RPMI8226 (cell line): ENCODE measurements at places on chromosomes 13 and 19.

GRCh38 chr19:18063463-18063862 lies 23.3 kb downstream of the IL12RB1 start:
- DNase-seq, result no peak

DNA sequence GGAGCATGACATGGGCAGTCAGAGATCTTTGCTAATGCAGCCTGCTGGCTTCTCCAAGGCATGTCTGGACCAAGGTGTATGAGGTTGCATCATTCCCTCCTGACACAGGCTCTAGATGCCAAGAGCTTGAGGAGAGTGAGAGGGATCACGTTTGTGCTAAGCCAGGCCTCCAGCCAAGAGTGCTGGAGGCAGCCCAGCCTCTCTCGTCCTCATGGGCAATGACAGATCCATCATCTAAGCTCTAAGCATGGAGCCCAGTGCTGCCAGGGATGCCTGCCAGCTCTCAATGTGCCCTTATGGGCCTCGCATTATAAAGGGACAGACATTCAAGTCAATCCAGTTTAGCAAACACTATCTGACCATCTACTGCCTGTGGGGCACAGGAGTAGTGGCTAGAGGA lies 136.3 kb upstream of the VSTM2B start:
- DNase-seq, result no peak

- peak; percentile 53 for DNase-seq
Measured at GRCh38 chr13:106533943-106534638, 1.4 kb downstream of the EFNB2 start.

GRCh38 chr19:763869-764268 lies 13.0 kb downstream of the MISP start:
- no peak for DNase-seq

DNA sequence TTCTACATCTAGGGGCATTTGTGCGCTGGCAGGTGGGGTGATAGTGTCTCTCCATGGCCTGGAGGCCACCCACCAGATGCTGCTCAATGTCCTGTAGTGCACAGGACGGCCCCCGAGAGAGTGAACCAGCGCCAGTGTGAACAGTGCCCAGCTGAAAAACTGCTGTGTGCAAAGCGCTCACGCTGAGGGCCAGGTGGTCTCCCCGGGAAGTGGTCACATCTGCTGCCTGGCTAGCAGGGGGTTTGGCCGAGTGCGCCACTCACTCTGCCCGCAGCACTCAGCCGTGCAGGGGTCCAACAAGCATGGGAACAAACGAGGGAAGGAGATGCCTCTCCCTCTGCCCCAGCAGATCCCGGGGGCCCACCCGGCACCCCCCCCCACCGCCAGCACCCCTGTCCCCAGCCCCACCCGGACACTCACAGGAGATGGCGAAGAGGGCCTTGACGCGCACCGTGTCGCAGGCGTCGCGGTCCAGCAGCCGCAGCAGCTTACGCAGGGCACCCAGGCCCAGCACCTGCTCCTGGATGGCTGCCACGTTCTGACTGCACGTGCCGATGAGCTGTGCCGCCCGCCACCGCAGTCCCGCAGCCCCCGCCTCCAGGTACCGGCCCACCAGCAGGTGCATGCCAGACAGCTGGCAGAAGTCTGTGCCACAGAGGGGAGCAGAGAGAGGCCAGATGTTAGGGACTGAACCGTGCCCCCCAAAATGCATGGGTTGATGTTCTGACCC lies 5.8 kb downstream of the HSPBP1 start:
- no peak for DNase-seq

DNA sequence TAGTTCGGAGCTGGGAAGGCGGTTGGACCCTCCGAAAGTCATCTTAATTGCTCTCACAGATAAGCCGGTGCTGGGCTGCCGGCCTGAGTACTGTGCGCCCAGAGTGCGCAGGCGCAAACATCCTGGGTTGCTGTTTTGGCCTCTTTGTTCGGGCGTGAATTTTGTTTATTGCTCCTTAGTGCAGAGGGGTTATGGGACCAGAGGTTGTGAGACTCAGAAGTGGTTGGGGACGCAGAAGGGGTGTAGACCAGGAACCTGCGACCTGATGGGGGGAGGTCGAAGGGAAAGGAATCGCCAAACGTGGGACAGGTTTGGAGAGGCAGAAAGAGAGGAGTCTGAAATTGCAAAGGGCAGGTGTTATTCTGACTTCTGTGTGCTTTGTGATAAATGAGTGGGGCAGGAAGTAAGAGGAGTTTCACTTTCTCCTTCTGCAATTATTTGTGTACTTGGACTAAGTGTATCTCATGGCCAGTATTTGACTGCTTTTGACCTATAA lies 607 bp upstream of the ZNF566 start:
- peak; percentile 83 for DNase-seq

- DNase-seq, result no peak
Measured at GRCh38 chr13:18951412-18951811, 230.2 kb downstream of the TUBA3C start.

DNA sequence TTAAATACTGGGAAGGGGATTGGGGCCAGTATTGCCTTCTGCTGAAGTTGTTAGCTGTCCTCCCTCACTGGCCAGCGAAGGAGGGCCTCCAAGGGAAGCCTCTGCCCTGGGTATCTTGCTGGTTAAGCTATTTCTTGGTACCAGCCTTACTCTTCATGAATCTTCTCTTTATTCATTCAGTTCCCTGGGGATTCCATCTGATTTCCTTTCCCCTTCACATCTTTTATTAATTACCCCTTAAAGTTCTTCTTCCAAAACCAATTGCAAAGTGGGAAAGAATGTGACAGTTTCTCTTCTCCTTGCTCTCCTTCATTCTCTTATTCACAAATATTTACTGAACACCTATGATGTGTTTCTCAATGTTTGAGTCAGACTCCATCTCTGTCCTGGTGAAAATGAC lies 36.7 kb upstream of the STK24 start:
- DNase-seq, result no peak

DNA sequence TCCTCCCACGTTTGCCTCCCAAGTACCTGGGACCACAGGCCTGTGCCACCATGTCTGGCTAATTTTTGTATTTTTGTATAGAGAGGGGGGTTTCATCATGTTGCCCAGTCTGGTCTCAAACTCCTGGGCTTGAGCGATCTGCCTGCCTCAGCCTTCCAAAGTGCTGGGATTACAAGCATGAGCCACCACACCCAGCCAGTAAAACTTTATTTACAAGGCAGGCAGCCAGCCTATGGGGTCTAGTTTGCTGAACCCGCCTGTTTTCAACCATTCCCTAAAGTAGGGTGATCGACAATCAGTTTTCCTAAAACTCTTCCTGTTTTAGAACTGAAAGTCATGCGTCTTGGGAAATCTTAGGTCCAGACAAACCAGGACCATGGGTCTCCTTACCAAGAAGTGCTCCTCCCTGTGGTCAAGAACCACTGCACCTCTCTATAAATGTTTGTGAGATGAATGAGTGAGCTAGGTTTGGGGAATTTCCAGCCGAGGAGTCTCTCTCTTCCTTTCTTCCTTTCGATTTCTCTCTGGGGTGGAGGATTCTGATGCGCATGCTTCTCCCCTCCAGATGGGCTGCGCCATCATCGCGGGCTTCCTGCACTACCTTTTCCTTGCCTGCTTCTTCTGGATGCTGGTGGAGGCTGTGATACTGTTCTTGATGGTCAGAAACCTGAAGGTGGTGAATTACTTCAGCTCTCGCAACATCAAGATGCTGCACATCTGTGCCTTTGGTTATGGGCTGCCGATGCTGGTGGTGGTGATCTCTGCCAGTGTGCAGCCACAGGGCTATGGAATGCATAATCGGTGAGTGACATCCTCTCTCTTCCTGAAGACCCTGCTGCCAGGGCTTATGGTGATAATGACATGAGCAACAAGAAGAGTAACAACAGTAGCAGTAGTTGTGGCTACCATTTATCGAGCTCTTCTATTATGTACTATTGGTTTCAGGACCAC lies 38.7 kb downstream of the ADGRE1 start:
- peak; percentile 36 for DNase-seq

- peak; percentile 50 for DNase-seq
Measured at GRCh38 chr19:44643605-44644401, at the start of gene PVR. Gene PVR, plus strand, starts transcription at chr19:44643910. Its CDS starts 187 bp downstream, at chr19:44644097.

DNA sequence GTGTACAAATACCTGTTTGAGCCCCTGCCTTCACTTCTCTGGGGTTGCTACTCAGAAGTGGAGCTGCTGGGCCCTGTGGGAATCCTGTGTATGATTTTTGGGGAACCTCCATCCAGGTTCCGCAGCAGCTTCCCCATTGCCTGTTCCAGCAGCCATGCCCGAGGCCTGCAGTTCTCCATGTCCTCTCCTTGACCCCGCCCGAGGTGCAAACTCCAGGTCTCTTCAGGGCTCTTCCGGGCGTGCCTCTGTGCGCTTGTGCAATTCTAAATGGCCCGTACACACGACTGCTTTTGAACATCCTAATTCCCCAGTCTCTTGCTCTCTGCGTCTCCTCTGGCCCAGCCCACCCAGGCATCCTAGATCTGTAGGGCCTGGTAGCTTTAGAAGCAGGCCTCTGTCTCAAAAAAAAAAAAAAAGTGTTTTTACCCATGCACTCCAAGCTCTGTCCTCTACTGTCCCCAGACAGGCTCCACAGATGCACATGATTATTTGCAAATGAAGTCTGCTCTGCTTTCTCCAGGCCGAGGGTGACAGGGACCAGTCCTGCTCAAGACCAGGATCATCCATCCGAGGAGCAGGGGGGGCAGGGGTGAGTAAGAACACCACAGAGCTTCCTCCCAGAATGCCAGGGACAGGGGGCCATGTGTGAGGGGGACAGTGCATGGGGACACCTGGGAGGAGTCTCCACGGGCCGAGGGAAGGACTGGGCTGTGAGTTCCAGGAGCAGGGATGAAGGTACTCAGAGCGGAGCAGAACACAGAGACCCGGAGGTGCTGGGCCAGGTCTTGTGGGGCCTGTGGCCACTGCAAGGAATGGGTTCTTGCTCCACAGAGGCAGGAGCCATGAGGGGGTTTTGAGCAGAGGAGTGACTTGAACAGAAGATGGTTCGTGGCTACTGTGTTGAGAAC lies 51.7 kb downstream of the SLC7A9 start:
- DNase-seq, result no peak
